ENCODE measurements at places on chromosomes 2 and 18.

DNA sequence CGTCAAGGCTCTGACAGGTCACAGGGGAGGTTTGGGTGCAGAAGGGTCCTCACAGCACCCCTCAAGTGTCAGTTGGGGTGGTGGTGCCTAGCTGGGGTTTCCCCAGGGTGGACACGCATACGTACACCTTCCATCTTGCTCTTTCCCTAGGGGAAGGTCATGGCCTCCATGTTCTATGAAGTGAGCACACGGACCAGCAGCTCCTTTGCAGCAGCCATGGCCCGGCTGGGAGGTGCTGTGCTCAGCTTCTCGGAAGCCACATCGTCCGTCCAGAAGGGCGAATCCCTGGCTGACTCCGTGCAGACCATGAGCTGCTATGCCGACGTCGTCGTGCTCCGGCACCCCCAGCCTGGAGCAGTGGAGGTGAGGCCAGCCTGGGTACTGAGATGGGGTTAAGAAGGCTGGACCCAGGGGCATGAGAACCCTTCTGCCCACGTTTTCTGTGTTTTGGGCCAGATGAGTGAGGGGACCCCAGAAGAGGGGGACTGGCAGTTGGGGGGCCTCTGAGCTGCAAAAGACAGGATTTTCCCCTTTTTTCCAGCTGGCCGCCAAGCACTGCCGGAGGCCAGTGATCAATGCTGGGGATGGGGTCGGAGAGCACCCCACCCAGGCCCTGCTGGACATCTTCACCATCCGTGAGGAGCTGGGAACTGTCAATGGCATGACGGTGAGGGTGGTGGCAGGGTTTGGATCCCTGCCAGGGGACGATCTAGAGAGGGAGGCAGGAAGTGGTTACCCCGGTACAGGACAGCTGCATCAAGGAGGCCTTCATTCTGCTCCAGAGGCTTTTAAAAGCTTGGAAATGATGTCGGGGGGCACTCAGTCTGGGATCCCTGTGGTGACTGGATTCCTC, 20.9 kb downstream of the SLC30A3 start:
- peak; percentile 34 for DNase-seq

- no peak for DNase-seq
Observed at GRCh38 chr2:129133692-129134641, 815.3 kb upstream of the HS6ST1 start.

GRCh38 chr2:143823876-143824275, 694.7 kb downstream of the ARHGAP15 start:
- DNase-seq, result no peak

- DNase-seq, result no peak
Observed at GRCh38 chr2:238642973-238643372, 204.9 kb upstream of the TWIST2 start.

- no peak for DNase-seq
Observed at GRCh38 chr2:21924640-21925285, 801.0 kb downstream of the TDRD15 start.

GRCh38 chr2:181052523-181052891, 72.1 kb downstream of the UBE2E3 start:
- DNase-seq, result no peak

GRCh38 chr2:168371273-168372019, 84.6 kb upstream of the CERS6 start:
- no peak for DNase-seq

GRCh38 chr2:234161932-234162331, 111.4 kb downstream of the SPP2 start:
- DNase-seq, result no peak

DNA sequence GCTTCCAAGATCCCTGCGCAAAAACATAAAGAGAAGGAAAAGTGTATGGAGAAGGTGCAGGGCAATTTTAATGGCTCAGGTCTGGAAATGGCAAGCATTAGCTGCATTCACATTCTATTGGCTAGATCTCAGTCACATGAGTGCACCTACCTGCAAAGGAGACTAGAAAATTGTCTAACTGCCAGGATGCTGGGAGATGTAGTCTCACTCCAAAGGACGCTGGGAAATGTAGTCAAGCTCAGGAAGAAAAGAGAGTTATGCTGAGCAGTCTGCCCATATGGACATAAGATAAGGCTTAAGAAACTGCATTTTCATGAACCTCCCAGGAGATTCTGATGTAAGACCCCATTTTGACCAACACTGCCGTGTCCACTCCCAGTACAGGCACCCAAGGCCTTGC, 9.5 kb upstream of the KLHL29 start:
- peak; percentile 31 for DNase-seq

DNA sequence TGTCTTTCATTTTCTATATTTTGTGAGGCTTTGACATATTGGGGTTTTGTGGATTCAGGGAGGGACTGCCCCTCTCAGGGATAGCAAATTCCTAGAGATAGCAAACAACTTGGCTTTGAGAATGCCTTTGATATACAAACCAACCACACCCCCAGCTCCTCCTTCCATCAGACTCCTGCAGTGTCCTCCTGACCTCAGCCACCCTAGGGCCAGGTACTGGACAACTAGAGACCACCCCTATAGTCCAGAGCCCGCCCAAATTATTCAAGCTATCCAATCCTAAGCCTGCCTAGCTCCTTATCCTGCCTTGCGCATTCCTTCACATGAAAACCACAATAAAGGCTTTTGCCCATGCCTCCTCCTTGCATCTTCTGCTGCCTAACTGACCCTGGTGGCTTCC, 22.9 kb upstream of the STAM2 start:
- no peak for DNase-seq

GRCh38 chr18:34544930-34545329, 165.2 kb upstream of the DTNA start:
- no peak for DNase-seq

DNA sequence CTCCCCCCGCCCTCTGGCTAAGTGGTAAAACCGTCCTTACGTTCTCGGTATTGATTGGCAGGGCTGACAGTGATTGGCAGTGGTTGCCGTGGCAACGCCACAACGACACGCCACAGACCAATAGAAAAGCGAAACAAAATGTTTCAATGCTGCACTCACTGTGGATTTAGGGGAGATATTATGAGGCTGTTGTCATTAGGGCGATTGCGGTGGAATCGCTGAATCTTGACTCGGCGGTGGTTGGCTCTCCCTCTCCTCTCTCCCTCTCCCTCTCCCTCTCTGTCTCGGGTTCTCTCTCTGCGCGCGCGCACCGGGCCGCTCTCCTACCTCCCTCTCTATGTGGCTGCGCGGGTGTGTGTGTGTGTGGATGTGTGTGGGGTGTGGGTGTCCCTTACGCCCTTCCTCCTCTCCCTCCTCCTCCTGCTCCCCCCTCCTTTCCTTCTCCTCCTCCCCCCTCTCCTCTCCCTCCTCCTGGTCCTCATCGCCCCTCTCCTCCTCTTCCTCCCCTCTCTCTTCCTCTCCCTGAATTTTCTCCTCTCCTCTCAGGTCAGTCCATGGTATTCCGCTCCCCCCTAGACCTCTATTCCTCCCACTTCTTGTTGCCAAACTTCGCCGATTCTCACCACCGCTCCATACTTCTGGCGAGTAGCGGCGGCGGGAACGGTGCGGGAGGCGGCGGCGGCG, at the start of gene SIX3:
Gene SIX3, plus strand, starts transcription at position 152 of the 684 bp plus-strand sequence. Its CDS starts 403 bp downstream, at position 555.
- DNase-seq, result peak; percentile 56

DNA sequence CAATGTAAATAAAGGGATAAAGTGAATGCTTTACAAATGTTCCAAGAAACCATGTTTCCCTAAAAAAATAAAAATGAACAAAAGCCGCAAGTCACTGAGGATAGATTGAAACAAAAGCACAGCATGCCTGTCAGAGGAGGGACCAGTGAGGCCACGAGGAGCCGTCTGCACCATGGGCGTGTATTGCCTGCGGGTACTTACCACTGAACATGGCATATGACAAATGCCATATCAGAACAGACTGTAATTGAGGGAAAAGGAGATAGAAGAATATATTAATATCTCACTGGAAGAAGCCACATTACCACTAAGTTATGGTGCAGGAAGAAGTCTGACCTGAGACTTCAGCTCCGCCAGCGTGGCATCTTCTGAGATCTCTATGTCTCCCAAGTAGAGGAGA, 75.8 kb downstream of the USP40 start:
- DNase-seq, result no peak

DNA sequence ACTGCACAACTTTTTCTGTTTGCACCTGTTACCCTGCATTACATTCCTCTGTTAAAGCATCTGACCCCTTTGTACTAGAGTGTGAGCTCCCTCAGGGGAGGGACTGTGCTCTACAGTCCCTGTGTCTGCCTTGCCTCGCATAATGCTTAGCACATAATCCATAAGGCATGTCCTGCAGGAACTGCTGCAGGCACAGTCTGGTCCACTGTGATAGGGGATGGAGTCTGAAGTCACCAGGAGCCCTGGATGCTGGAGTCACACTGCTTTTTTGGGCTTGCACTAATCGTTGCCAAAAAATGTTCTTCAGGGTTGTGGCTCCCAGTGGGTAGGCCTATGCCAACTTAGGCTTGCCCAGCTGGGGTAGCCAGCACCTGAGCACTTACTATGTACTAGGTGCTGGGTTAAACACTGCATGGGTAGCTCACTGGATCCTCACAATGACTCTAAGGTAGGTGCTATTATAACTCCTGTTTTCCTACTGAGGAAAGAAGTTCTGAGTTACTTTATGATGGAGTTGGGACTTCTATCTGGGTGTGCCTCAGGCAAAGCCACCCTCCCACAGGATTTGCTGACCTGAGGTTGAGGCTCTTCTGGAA, 33.3 kb downstream of the COPS7B start:
- DNase-seq, result no peak

GRCh38 chr2:29388071-29388470, 272.9 kb downstream of the CLIP4 start:
- no peak for DNase-seq

DNA sequence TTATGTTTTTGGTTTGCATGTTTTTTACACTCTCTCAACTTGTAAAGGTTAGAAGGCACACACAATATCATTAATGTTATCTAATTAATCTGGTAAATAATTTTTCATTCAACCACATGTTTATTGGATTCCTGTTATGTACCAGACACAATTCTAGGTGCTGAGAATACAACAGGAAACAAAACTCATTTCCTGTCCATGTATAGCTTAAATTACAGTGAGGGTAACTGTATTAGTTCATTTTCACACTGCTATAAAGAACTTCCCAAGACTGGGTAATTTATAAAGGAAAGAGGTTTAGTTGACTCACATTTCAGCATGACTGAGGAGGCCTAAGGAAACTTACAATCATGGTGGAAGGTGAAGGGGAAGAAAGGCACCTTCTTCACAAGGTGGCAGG, 270.5 kb downstream of the TRIB2 start:
- DNase-seq, result no peak

GRCh38 chr2:240573071-240573515, 4.8 kb downstream of the RNPEPL1 start:
- no peak for DNase-seq

- no peak for DNase-seq
Observed at GRCh38 chr2:37854676-37855282, 70.3 kb upstream of the RMDN2 start.

DNA sequence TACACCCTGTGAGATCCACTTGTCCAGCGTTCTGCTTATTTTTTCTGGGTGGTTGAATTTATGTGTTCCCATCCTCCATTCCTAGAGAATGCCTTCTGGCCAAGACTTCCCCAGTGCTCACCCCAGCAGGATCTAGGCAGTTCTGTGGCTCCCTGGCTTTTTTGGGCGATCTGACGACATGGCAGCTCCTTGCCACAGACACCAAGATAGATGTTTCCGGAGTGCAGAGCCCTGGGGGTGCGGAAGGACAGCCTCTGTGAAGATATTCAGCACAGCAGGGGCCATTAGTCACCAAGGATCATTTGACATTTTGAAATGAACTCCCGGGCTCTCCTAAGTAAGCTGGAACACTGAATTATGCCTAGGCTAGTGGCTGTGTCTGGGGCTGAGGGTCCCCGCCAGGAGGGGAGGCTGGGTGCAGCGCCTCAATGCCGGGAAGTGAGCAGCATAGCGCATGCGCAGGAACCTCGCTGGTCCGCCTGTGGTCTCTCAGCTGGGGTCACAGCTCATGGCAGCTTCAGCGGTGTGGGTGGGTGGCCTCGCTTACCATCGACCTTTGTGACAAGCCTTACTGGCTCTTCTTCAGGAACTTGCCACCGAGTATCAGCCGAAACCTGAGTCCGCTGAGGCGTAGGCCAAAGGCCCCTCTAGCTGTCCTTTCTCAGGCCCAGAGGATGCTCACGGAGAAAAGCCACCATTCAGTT, 60.3 kb downstream of the MEX3C start:
- DNase-seq, result no peak

DNA sequence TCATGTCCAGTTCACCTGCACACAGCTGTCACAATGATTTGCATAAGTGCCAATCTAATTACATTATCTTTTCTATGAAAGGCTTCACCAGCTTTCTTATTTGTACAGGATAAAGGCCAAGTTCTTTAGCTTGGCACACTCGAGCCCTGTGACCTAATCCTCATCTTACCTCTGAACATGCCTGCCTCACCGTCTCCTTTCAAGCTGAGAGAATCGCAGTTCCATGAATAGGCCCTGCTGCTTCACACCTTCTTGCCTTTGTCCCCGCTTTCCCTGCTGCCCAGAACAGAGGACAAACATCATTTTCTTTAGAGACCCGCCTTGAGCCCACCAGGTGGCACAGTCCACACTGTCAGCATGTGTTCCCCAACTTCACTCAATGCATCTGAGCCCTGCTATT, 1094.7 kb downstream of the BCL11A start:
- DNase-seq, result no peak

- no peak for DNase-seq
Observed at GRCh38 chr18:50494569-50494968, 65.3 kb upstream of the MAPK4 start.

DNA sequence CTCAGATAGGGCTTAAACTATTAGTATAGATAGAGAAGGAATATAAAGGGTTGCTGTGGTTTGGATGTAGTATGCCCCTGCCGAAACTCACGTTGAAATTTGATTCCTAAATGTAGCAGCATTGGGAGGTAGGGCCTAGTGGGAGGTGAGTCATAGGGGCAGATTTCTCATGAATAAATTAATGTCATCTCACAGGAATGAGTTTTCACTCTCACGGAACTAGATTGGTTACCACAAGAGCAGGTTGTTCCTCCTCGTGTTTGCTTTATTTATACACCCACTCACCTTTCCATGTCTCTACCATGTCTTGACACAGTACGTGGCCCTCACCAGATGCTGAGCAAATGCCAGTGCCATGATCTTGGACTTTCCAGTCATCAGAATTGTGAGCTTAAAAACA, 218.2 kb downstream of the RBM43 start:
- DNase-seq, result no peak

DNA sequence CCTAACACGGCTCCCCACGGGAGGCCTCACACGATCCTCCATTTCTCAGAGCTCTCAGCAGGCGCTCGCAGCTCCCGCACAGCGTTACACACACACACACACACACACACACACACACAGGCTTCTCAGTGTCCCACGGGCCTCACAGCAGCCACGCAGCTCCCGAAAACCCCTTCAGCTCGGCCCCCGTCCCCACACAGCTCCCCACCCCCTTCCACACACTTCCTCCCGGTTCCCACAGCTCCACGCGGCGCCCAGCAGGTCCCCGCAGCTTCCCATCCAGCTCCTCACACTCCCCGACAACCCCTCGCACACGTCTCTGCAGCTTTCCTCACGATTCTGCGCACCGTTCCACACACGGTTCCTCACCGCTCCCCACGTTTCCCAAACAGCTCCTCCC, 41.6 kb downstream of the KIF1A start:
- DNase-seq, result no peak
